Omental fat pad (tissue), 4 donors: ENCODE measurements at places on chromosomes 3 and 15.

- DNase-seq = no peak
Measured at GRCh38 chr3:107627962-107628542, 105.3 kb downstream of the BBX start.

- DNase-seq = no peak
Measured at GRCh38 chr3:111859061-111859973, at the start of gene PHLDB2. Gene PHLDB2, plus strand, starts transcription at chr3:111859265. Its CDS starts 24,813 bp downstream, at chr3:111884078.

GRCh38 chr15:45715528-45715927 is 80.7 kb downstream of the SQOR start:
- DNase-seq = no peak

DNA sequence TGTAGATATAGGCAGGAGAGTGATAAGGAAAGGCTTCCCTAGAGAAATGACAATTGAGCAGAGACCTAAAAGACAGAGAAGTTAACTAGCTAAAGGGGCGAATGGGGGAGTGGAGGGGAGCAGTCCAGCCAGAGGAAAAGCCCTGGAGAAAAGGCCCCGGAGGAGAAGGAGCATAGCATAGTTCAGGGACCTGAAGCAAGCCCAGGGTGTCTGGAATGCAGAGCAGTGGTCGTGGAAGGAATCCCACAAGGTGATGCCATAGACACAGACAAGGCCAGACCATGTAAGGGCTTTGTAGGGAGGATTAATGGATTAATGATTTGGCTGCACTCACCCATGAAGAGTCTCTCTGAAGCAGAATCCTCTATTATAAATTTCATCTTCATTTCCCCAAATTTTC is 45.8 kb upstream of the LRRN1 start:
- no peak for DNase-seq

- no peak for DNase-seq
Measured at GRCh38 chr3:16828815-16829214, 55.9 kb upstream of the PLCL2 start.

GRCh38 chr15:69443032-69443611 is 9.5 kb upstream of the RPLP1 start:
- no peak for DNase-seq

DNA sequence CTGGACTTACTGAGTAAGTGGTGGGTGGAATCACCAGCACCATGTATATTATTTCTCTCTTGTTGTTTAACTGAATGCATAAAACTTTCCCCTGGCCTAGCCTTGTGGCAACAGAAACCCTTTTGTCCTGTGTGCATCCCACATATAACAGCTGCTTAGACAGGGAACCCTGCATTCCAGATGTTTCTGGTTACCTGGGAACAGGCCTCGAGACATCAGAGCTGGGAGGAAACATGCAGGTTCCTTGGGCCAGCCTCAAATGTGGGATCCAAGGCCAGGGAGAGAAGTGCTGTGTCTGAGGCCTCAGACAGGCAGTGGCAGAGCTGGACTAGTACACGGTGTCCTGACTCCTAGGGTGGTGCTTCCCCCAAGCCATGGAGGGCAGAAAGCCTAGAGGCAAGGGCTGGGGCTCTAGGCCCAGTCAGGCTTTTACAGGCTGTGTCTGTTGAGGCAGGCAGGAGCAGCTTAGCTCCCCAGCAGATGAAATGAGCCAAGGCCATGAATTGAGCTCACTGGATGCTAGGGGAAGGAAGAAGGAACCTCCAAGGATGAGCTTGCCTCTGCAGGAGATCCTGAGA is 57.7 kb downstream of the ITGA11 start:
- no peak for DNase-seq

- DNase-seq = no peak
Measured at GRCh38 chr3:2148561-2149340, 50.1 kb downstream of the CNTN4 start.

DNA sequence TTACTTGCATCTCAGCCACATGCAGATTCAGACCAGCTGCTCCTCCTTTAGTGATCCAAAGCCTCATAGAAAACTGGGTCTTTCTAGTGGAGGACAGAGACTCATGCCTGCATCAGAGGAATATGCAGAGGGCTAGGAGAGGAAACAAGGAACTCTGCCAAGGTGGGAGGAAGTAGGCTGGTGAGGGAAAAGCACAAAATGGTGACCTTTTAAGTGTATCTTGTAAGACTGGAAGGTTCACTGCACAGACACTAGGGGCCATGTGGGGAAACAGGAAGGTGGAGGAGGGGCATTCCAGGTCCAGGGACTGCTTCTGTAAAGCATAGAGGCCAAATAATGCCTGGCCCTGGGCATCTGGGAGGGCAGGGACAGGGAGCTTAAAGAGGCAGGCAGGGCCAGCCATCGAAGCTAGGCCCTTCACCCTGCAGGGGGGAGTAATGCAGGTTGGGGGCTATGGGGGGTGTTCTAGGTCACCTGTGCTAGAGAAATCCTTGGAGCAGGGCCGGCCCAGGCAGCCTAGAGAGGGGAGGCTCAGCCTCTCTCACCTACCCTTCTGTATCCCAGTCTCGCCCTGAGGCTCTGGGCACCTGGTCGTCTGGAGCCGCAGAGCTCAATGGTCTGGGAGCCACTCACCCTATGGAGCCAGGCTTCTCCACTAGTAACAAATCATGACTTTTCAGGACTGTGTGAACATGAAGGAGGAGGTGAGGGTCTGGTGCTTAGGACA is 117.7 kb downstream of the DNAJB8 start:
- DNase-seq = no peak

- DNase-seq = no peak
Measured at GRCh38 chr15:50219820-50220219, 37.8 kb downstream of the SLC27A2 start.

- DNase-seq = no peak
Measured at GRCh38 chr3:27141668-27142067, 227.5 kb downstream of the NEK10 start.

DNA sequence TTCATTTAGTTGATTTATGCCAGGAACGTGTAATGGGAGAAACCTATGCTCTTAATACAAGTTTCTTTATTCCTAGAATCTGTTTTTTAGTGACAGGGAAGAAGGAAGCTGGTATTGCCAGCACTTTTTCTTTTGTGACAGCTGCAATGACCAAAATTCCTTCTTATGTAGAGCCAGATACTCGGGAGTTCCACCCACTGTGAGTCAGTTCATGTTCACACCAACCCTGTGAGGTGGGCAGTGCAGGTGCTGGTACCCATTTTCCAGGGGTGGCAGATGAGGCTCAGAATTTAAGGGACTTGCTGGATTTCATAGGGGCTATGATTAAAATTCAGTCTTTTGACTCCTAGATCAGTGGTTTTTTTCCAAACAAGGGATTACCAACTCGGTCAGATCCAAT is 34.7 kb downstream of the OXNAD1 start:
- no peak for DNase-seq

- DNase-seq = no peak
Measured at GRCh38 chr15:69388260-69388705, 25.9 kb upstream of the KIF23 start.

GRCh38 chr15:60121845-60122244 is 117.7 kb downstream of the FOXB1 start:
- no peak for DNase-seq

DNA sequence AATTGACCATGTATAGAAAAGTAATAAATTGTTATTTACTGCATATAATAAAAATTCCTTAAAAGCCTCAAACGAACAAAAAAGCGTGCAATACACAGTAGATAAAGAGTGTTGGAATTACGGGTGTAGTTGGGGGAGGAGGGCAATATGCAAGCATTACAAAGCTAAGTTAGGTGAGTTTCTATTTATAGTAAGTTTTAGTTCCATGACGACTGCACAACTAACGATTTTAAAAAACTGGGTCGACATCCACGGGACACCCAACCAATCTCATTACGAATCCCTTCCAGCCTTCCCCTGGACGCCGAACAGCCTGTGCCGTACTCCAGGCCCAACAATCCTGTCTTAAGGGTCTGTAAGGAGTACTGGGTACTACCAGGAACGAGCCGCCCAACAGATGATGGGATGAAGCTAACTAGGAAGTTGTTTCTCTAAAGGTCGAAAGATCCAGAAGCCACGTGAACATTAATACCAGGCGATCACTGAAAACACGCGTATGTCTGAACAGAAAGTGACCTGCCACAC is 677 bp downstream of the POLQ start:
- DNase-seq = no peak

DNA sequence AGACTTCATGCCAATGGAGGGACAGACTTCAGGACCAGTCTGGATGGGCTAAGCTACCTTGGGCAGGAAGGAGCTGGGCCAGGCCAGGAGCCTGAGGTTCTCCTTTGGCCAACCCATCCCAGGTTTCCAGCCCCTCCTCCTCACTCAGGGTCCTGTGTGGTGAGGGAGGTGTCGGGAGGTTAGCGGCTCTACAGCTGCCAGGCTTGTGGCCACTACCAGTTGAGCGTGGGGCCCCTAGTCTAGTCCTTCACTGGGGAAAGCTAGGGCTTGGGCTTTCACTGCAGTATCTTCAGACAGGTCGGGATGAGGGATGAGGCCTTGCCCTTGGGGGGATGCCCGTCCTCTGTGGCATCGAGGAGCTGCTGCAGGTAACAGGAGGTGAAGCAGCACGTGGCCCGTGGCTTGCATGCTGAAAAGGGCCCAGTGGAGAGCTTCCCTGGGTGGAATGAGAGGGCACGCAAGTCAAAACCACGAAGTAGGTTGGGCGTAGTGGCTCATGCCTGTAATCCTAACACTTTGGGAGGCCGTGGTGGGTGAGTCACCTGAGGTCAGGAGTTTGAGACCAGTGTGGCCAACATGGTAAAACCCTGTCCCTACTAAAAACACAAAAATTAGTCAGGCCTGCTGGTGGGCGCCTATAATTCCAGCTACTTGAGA is 8.5 kb upstream of the FANCD2 start:
- DNase-seq = no peak

GRCh38 chr3:127457094-127457475 is 133.4 kb downstream of the TPRA1 start:
- no peak for DNase-seq

- no peak for DNase-seq
Measured at GRCh38 chr3:191221638-191222037, 22.6 kb downstream of the OSTN start.

DNA sequence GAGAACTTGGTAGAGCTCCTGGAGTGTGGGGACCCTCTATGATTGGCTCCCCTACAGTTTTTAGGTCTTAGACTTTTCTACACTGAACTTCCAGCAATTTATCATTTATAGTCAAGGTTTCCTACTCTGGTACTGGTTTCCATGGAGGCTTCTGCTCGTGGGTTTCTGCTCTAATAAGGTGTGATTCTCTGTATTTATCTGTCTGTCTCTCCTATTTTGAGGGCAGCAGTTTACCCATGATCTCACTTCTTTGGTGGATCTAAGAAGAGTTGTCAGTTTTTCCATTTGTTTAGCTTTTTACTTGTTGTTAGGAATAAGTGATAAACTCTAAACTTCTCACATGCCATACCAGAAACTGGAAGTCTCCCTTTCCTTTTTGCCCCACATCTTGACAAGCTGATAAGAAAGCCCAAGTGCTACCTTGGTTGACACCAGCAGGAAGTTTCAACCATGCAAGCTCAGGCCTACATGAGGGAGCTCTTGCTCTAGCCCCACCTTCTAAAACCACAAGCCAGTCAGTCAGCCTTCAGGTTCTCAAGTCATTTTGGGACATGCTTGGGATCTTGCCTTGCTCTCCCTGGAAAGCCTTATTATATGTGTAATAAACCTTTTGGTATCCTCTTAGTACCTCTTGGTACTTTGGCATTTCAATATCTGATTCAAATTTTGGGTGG is 10.0 kb downstream of the TIMMDC1 start:
- DNase-seq = no peak

DNA sequence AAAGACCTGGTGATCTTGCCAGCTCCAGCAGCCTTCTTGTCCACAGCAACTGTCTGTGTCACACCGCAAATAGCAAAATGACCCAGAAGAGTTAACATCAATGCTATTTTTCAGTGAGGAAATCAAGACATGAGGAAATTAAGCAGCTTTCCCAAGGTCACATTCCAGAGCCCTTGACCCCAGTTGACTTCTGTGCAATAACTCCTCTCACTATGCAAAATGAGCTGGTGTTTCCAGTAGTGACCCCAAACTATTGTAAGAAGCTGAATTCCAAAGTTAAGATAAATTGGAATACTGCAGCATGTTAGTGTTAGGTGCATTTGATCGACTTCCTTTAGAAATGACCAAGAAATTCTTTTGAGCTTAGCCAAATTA is 172.8 kb upstream of the SNTN start:
- DNase-seq = no peak

DNA sequence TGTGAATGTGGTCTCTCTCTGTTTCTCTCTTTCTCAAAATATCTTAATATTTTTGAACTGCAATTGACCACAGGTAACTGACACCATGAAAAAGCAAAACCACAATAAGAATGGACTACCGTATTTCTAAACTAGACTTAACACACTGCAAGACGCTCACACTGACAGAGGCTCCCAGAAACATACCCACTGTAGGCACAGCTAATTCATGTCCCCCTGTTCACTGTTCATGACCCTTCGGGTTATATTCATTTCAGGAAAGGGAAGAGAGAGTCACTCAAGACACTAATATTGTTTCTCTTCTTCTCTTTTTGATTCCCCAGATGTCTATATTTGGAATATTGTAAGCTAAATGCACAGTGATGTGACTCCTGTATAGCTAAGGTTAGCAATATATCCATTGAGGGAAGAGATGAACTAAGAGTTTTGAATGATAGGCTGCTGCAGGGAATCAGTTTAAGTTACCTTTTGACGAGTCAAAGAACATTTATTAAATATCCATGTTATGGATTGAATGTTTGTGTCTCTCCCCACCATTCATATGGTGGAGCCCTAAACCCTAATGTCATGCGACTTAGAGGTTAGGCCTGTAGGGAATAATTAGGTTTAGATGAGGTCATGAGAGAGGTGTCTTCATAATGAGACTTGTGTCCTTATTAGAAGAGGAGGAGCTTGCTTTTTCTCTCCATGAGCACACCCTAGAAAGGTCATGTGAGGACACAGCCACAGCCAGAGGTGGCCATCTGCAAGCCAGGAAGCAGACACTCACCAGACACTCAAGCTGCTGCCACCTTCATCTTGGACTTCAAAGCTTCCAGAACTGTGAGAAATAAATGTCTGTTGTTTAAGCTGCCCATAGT is 216.6 kb upstream of the GRM7 start:
- no peak for DNase-seq

DNA sequence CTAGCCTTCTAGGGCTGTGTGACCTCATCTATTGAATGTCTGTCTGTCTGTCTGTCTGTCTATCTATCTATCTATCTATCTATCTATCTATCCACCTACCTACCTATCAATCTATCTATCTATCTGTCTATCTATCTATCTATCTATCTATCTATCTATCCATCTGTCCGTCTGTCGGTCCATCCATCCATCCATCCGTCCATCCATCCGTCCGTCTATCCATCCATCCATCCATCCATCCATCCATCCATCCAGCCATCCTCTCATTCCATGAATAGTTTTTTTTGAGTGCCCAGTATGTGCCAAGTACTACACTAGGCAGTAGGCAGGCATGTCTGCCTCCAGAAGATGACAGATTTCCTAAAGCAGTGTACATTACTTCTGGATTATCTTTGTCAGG is 122.5 kb downstream of the FOXB1 start:
- DNase-seq = no peak

DNA sequence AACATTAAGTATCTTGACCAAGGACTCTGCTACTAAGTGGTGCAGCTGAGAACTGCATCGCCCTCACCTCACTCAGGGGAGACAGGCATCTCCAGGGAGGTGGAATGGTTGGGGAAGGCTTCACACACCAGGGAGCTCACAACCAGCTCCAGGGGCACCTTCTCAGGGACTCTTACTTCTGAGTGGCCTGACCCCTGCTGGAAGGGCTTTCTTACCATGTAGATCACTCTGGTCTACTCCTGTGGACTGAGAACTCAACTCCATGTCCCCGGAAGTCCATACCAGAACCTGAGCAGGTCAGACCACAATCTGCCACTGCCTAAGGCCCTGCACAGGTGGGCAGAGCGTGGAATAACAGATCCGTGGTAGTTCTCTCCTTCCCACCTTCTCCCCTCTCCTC is 140.5 kb downstream of the TLE3 start:
- DNase-seq = no peak
